ENCODE measurements at places on chromosomes 11 and 22.
A peak's percentile ranks its signal among the peaks of the same experiment; 100 is the strongest.

GRCh38 chr22:32985899-32986765 lies 72.0 kb downstream of the SYN3 start:
- DNase-seq: peak; percentile 58

- DNase-seq: no peak
Observed at GRCh38 chr11:106624377-106624776, 393.9 kb downstream of the GUCY1A2 start.

DNA sequence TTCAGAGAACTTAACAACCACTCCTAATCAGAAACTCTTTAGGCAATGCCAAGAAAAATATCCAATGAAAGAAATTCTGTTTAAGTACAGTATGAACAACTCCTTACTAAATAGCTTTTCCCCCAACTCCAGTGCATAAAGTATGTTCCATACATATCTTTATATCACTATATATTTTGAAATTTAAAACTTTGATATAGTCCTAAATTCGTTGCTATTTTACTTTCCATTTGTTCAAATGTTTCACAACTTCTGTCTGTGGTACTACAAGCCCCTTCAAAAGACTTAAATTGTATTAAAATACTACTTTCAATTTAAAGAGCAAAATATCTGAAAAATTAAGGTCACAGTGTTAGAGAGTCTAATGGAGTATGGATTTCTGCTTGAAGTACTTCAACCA lies 52.6 kb downstream of the STK33 start:
- no peak for DNase-seq

DNA sequence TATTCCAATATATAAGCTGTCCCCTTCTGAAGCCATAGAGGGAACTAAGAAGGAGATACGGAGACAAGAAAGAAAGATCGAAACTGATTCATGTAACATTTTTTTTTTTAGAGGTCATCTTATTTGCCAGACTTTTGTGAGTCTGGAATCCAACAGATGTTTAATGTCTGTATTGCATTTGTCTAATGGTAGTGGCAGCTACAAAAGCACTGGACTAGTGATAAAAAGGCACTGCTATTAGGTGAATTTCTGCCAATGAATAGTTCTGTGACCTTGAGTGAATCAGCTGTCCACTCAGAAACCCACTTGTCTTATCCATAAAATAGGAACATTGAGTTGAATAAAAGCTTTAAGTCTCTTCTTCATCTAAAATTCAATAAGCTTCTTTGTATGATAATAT lies 25.8 kb upstream of the LUZP2 start:
- no peak for DNase-seq

GRCh38 chr11:110526323-110526722 lies 96.6 kb downstream of the FDX1 start:
- DNase-seq: no peak

- DNase-seq: peak; percentile 94
Observed at GRCh38 chr11:27201454-27202302, 161.1 kb downstream of the BBOX1 start.

DNA sequence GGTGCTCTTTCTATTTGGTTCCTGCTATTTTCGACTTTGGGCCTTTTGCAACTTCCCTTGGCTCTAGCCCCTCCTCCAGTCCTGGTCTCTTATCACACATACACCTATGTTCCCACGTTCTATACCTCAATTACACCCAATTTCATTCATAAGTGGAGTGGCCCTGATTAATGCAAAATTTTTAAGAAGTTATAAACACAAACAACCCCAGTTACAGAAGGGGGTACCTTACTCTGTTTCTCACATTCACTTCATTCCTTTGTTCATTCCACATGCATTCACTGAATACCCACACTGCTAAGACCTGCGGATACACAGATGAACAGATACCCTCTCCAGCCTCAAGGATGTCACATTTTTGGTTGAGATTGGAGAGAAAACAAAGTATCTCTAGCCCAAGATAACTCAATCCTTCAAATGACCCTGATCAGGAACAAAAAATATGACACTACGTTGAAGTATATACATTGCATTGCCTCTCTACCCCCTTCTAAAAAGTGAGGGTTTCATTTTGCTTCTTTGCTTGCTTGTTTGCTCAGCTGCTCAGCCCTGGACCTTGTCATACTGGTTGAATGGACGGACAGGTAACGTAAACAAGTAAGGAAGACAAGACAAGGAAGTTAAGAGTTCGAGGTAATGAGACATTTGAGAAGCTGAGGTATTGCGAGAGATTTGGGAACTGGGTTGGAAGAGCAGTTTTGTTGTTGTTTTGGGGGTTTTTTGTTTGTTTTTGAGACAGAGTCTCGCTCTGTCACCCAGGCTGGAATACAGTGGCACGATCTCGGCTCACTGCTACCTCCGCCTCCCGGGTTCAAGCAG lies 3.6 kb upstream of the VPS37C start:
- peak; percentile 83 for DNase-seq

DNA sequence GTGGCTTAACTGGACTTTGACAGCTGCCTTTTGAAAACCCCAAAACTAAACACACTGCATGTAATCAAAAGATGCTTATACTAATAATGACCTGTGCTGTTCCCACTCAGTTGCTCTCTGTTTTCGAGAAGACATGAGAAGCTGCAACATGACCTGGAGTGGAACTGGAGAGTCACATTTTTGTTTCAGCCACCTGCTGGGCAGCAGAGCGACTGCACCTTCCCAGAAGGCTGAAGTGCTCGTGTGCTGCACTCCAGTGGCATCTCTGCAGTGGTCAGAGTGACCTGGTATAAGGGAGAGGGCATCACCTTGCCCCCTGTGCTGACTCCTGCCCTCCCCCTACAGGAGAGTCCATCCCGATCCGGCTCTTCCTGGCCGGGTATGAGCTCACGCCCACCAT lies 8.6 kb downstream of the THYN1 start:
- DNase-seq: peak; percentile 24

DNA sequence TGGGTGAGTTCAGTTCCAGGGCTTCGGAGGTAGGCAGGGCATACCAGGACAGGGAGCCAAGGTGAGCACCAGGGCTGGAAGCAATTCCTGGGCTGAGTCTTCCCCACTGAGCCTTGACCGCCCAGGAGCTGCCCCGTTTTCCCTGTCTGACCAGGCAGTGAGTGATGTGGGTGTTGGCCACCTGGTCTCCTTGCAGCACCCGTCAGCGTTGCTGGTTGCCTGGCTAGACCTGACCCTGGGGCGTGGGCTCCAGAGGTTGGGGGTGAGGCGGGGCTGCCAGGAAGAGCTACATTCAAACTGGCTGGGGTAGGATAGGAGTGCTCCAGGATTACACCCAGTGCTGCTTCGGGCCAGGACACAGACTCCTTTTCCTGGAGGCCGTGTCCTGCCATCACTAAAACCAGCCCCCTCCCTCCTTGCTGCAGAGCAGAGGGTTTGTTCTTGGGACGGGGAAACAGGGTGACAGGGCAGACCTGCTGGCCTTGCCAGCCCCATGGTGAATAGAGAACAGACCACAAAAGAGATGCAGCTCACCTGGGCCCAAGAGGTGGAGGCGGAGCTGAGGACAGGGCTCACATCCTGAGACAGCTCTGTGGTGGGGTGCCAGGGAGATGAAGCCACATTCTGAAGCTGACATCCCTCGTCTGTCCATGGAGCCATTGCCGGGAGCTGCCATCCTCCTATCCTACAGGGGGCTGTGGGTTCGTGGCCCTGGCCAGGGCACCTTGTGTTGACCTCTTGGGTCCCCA lies 14.2 kb downstream of the INCENP start:
- no peak for DNase-seq

- DNase-seq: no peak
Observed at GRCh38 chr11:9040410-9040809, 36.6 kb upstream of the NRIP3 start.

DNA sequence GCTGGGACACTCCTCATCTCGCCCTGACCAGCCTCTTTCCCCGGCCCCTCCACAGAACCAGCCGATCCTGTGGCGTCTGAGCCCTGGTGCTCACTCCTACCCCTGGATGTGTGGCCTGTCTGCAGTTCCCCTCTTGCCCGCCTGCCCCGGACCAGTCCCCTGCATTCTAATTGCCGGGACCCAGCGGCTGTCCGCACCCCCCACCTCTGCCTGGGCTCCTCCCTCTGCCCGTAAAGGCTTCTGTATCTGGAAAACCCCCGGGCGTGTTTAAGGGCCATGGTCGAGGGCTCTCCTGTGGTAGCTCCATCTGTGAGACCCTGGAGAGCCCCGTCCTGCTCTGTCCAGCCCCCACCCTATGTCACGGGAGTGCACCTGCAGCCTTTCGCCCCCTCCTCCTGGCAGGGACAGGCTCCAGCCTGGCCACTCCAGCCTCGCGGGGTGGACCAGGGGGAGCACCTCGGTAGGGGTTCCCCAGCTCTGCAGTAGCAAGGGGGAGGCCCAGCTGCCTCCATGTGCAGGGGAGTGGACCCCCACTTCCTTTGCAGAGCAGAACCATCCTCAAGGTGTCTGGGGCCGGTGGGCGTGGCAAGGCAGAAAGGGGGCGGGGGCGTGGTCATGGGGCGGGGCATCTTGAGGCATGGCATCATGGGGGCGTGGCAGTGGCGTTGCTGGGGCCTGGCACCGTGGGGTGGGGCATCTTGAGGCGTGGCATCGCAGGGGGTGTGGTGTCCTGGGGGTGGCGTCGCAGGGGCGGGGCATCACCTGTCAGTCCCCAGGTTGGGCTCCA lies 430.4 kb downstream of the TBC1D22A start:
- DNase-seq: peak; percentile 29

Measured in NCI-H146 (cell line).